ENCODE measurements at places on chromosomes 16 and 17. TPM values are rescaled to one million over a fixed set of nuclear protein-coding genes. Genes with fewer than 3 reads are reported as not detected.

GRCh38 chr17:50533185-50533584 is 650 bp downstream of the EPN3 start:
- DNase-seq, result no peak

DNA sequence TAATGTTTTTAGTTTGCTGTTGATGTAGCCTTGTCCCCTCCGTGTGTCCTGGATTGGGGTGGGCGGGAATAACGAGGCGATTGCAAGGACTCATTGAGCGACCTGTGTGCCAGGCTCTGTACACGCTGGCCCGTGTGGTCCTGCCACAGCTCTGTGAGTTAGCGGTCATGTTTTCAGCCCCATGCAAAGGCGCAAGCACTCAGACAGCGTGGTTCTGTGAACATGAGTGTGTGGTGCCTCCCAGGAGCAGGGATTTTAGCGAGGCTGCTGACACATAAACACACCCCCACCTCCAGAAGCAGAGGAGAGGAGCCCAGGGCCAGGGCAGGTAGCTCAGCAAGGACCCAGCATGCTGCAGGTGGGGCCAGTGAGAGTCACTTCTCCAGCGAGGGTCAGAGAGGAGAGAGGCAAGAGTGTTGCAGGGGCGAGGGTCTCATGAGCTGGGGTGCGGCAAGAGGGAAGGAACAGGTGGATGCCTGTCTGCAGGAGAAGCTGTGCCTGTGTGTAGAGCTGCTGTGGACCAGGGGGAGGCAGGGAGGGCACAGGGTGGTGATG is 115.3 kb downstream of the OR1D5 start:
- peak; percentile 51 for DNase-seq

DNA sequence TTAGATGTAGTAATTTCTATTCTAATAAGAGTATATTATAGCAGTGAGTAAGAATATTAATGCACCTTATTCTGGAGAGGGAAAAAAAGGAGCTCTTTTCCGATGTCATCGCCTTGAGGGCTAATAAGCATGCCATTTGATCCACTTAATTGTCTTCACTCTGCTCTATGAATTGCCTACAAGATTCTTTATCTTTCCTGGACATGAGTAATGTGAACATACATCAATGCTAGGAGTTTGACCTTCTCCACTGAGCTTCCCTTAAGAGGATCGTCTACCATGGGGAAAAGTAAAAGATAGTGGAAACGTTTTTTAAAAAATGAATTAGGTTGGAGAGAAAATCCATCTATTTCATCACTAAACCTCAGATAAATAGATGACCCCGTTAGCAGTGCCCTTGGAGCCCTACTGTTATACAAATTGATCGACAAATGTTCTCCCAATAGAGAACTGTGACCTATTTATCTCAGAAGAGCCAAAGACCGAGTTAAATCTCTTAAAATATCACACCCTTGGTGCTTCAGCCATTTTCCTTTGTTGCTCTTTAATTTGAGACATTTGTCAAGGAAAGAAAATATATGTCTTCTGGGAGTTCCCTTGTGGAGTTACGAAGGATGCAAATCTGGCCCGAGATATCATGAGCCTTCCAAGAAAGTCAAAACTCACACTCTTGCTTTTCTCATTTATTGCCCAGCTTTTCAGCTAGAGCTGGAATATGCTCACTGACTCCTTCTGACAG is 898.5 kb downstream of the KCNJ2 start:
- DNase-seq, result no peak

GRCh38 chr16:14063618-14064581 is 7.2 kb upstream of the MRTFB start:
- DNase-seq, result no peak

DNA sequence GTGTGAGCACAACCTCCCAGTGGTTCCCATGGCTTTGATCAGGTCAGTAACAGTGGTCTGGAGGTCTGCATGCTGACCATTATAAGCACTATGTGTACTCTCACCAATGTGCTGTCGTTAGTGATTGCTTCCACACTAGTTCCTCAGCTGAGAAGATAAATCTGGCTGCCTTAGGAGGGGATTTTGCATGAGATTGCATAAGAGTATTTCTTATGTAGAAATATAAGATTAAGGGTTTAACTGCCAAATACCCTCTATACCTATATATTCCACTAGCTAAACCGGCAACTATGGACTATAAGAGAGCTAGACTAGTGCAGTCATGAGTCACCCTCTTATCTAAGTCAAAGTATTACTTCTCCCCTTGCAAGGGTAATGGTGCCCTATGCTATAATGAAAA is 580.2 kb downstream of the CDH11 start:
- no peak for DNase-seq

- no peak for DNase-seq
These were observed 21.6 kb upstream of the CDH1 start for GRCh38 chr16:68715471-68715870.

DNA sequence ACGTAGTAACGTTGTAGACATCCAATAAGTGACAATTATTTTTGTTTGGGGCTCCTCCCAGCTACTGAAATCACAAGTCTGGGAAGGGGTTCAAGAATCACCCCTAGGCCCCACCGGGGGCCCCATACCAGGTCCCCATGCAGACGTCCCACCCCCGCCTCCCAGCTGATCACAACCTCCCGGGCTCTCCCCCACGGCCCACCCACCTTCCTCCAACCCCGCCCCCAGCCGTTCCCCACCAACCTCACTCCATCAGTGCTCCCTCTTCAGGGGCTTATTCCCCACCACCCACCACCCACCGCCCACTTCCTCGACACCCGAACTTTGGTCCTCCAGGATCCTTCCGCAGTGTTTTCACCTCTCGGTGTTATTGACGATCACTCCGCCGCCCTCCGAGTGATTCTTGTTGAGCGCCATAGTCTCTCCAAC is 240 bp downstream of the WBP2 start:
- no peak for DNase-seq

DNA sequence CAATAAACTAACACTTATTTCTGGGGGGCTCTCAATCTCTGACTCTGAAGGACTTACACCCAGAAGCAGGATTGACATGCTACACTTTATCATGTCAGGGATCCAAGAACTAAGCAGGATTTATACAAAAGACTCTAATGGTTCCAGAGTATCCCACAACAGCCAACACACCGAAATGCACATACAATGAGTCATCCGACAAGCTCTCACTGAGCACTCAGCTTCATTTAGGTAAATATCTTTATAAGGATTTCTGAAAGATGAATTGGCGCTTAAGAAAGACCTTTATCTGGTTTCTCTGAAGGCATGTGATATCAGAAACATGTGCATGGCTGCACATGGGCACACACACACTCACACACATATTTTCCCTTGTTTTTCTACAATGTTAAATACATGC is 77.2 kb downstream of the TOX3 start:
- no peak for DNase-seq

DNA sequence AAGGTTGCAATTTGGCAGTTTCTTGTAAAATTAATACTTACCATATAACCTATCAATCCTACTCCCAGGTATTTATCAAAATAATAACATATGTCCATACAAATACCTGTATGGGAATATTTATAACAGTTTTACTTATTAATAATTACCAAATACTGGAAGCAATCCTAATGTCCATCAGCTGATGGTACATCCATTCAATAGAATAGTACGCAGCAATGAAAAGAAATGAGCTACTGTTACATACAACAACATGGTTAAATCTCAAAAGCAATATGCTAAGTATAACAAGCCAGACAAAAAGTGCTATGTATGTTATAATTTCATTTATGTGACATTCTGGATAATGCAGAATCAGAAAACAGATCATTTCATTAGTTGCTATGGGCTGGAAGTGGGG is 1.2 kb downstream of the HYDIN start:
- DNase-seq, result no peak

DNA sequence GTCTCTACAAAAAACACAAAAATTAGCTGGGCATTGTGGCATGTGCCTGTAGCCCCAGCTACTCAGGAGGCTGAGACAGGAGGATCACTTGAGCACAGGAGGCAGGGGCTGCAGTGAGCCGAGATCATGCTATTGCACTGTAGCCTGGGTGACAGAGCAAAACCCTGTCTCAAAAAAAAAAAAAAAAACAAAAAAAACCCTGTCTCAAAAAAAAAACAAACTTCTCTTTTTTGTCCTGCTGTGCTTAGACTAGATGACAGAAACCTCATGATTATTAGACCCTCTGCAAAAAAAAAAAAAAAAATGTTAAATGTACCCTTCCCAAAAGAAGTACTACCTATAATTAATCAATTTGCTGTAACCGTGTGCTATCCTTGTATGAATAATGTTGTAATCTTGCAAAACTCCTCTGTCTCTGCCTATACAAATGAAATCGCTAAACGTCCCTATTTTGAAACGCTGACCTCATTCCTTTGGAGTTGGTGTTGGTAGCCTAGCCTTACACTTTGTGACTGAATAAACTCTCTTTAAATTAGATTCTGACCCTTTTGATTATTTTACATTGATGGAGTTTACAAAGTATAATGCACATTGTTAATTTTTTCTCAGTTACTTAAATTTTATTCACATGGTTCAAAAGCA is 13.6 kb upstream of the DHRS7B start:
- DNase-seq, result no peak

- no peak for DNase-seq
These were observed 217.0 kb upstream of the CIBAR2 start for GRCh38 chr16:85329059-85329812.

- no peak for DNase-seq
These were observed 79.7 kb upstream of the EFCAB3 start for GRCh38 chr17:62300697-62301096.

- peak; percentile 57 for DNase-seq
These were observed 377 bp downstream of the SLC13A5 start for GRCh38 chr17:6712854-6713129.

- peak; percentile 58 for DNase-seq
These were observed 576.0 kb downstream of the KCNJ18 start for GRCh38 chr17:22268214-22268911.

- DNase-seq, result no peak
These were observed 27.9 kb upstream of the AXIN2 start for GRCh38 chr17:65589321-65589720.

DNA sequence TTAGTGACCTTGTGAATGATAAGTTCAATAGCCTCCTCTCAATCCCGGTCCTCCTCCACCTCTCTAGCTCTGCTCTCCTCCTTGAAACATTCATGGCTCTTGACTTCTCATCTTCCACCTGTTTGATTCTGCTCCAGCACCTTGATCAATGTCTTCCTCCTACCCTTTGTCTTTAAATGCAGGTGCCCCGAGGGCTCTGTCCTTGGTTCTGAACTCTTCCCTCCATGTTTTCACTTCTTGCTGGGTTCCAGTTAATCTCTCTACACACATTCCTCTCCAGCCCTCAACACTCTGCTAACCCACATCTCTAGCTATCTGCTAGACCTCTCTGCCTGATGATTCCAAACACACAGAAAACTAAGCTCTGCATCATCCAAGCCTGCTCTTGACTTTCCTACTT is 13.4 kb downstream of the CD300E start:
- no peak for DNase-seq

GRCh38 chr17:31404028-31404949 is 12.8 kb downstream of the RAB11FIP4 start:
- peak; percentile 67 for DNase-seq

DNA sequence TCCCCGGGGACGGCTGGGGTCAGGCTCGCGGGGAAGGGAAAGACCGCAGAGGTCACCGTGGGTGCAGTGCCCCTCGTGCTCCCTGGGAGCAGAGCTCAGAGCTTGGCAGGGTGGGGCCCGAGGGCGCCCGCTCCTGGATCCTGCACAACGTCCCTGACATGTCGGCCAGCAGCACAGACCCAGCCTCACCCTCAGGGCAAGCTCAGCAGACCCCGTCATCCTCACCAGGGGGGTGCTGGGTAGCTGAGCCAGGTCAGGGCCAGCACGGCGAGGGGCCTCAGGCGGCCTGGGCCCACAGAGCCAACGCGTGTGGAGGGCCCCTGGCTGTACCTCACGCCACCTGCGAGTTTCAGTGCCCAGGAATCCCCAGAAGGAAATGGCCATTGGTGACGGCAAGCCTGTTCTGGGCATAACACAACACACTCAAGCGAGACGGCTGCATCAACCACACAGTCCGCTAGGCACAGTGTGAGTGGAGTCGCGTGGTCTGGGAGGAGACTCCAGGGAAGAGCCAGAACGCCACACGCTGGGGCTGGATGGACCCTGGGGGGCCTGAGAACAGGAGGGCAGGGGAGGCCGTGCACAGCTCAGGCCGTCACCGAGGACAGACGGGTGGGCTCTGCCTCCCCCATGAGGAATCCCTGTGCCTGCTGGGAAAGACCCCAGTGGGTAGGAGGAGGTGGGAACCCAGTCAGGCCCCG is 60.3 kb downstream of the ZNF778 start:
- DNase-seq, result no peak

GRCh38 chr17:41311111-41311510 is 2.0 kb upstream of the KRTAP16-1 start:
- no peak for DNase-seq

- DNase-seq, result peak; percentile 86
These were observed 41.7 kb downstream of the RMI2 start for GRCh38 chr16:11386791-11387546.

DNA sequence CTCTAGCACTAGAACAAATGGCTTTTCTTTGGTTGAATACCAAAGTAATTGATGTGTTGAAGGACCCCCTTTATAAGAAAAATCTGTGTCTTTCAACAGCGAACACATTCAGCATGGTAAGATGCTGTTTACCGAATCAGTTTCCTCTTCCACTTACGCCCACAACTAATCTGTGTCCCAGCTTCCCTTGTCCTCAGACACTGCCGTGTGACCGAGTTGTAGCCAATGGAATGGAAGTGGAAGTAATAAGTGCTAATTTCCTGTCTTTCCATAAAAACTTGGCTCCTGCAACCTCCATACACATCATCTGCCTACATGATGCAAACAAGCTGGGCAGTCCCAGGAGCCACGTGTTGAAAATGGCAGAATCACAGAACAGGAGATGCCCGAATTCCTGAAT is 10.4 kb downstream of the CDIPT start:
- no peak for DNase-seq

- DNase-seq, result no peak
These were observed 55.9 kb upstream of the SLC5A11 start for GRCh38 chr16:24789881-24790280.

- no peak for DNase-seq
These were observed 263.7 kb upstream of the RPL38 start for GRCh38 chr17:73939806-73940205.

DNA sequence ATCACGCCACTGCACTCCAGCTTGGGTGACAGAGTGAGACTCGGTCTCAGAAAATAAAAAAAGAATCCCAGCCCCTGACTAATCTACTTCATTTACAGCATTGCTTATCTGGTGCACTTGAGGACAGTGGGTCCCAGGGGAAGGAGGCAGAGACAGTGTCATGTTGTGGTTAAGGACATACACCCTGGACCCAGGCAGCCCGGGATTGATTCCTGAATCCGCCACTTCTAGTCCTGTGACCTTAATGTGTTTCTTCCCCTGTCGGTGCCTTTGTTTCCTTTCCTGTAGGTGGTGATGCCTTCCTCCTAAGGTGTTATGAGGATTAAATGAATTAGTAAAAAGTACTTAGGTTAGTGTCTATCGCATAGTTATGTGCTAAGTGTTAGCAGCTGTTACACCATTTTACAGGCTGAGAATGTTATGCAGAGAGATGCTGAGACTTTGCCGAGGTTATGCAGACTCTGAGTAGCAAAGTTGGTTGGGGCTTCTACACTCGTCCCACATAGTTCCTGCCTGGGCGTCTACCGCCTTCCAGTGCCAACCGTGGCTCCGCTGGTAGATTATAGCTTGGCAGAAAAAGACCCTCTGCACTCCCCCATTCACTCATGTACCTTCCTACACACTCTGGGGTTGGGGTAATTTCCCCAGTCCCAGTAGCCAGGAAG is 74.8 kb downstream of the RAB11FIP4 start:
- DNase-seq, result no peak

MILR1 gene
- 9.4 TPM for total RNA-seq

TSNAXIP1 gene
- total RNA-seq, result 0.52 TPM

NAE1 gene
- 37.6 TPM for total RNA-seq

RHOT1 gene
- total RNA-seq, result 37.9 TPM

PLA2G10 gene
- not detected for total RNA-seq

OR3A3 gene
- not detected for total RNA-seq

RPTOR gene
- 30.1 TPM for total RNA-seq
